ENCODE measurements at places on chromosomes 6 and 20.

- no peak for DNase-seq
These were observed 89.9 kb downstream of the YTHDF1 start for GRCh38 chr20:63125838-63126601.

- no peak for DNase-seq
These were observed 4.5 kb downstream of the GJA1 start for GRCh38 chr6:121439926-121440325.

GRCh38 chr6:75084018-75084417 is 121.8 kb downstream of the COL12A1 start:
- no peak for DNase-seq

DNA sequence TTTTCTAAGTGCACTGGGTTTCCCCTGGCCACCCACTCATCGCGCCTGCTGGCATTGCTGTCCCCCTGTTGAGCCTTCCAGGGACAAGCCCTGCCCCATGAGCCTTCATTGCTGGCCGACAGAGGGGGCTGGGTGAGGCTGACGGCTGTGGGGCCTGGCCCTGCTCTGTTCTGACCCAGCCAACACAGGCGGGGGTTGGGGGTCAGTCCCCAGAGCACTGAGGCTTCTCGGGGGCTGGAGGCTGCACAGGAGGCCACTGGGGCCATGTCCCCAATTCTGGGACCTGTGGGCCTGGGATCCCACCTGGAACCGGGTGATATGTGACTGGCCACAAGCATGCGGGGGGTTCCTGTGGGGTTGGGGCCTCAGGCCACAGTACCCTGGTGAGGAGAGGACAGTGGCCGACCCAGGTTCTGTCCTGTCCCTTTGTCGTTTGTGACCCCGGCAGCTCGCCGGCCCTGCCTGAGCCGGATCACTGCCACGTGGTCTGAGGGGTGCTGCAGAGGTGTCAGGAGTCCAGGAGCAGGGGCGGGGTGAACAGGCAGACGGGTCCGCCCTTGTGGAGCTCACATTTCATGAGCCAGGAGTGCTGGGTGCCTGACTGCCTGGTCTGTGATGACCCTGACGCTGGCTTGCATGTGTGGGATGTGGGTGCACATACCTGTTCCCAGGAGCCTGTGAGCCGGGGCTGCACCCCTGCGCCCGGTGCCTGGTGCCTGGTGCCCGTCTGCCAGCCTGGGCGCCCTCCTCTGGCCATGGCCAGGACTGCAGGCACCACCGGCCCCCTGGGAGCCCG is 2.1 kb upstream of the COL20A1 start:
- DNase-seq = no peak

GRCh38 chr20:31822421-31823330 is 3.5 kb downstream of the MYLK2 start:
- DNase-seq = no peak

- DNase-seq = no peak
These were observed 9.5 kb upstream of the SLC17A3 start for GRCh38 chr6:25883536-25883935.

GRCh38 chr6:31768363-31769257 is 6.2 kb downstream of the SAPCD1 start:
- DNase-seq = no peak

GRCh38 chr6:22471132-22471690 is 98.2 kb upstream of the HDGFL1 start:
- no peak for DNase-seq

DNA sequence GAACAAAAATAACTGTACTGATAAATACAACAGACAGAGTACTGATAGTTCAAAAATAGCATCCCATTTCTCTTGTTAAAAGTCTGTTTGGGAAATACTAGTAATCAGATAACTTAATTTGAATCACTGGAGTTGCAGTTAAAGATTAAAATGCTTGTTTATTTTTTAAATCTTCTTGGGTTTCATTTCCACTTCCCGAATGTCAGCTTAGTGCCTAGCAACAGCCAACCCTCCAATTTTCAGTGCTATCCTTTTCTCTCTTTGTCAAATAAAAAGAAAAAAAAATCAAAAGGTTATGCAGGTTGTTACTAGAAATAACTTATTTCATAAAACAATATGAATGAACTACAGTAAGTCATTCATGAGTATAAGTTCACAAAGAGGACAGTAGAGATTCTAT is 257.7 kb upstream of the STXBP5 start:
- DNase-seq = no peak

- no peak for DNase-seq
These were observed 164.3 kb downstream of the RFPL4B start for GRCh38 chr6:112511441-112511840.

- no peak for DNase-seq
These were observed 397.6 kb downstream of the CDC5L start for GRCh38 chr6:44785130-44785529.

GRCh38 chr6:122845916-122846612 is 57.0 kb downstream of the SMPDL3A start:
- no peak for DNase-seq

- DNase-seq = no peak
These were observed 87.8 kb upstream of the HS3ST5 start for GRCh38 chr6:114430534-114431124.

- DNase-seq = no peak
These were observed 296 bp downstream of the ADNP start for GRCh38 chr20:50930976-50931305.

DNA sequence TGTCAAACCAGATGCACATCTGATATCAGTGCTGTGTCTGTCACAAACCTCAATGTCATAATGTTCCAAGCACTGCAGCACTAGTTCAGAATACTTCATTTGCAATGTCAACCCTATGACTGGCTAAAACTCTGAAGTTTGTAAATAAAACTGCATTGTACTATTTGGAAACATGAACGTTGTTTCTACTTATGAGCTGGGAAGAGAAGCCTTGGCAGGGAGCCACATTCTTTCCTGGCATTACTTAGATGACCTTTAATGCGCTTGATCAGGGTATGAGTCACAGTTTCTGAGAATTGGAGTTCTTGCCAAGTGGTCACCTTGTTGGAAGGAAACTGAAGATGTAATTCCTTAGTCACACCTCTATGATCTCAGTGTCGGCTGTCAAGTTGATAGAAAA is 664.8 kb upstream of the MMS22L start:
- DNase-seq = no peak

GRCh38 chr20:36405255-36405654 is 99.1 kb downstream of the DLGAP4 start:
- DNase-seq = no peak

DNA sequence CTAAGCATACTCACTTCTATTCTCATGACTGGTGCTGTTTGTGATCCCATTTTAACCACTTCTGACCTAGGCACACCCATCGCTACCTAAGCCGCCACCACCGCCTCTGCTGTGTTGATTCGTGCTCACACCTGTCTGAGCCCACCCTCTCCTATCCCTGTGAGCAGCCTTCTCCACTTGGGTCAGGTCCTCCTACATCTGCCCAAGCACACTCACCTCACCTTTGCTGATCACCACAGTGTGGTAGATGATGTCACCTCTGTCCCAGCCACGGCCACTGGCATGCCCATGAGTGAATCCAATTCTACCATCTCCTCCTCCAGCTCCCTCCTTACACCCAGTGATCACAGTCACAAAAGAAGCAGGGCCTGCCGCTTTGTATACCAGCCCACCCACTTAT is 20.8 kb downstream of the MUC22 start:
- no peak for DNase-seq

DNA sequence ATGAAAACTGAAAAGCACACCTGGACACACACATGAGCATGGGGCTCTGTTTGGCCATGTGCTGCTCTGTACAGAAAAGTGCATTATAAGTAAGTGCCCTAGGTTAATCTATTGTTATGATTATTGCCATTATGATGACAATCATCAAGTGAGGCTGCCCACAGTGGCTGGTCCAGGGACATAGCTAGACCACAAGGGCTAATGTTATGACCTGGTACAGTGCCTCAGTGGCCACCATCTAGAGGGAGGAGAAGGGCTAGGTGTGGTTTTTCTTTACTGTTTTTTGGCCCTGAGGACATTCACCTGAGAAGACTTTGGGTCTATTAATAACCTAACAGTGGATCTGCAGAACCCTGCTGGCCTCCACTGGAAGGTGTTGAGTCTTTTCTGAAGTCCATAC is 86.1 kb downstream of the GJA10 start:
- DNase-seq = no peak

DNA sequence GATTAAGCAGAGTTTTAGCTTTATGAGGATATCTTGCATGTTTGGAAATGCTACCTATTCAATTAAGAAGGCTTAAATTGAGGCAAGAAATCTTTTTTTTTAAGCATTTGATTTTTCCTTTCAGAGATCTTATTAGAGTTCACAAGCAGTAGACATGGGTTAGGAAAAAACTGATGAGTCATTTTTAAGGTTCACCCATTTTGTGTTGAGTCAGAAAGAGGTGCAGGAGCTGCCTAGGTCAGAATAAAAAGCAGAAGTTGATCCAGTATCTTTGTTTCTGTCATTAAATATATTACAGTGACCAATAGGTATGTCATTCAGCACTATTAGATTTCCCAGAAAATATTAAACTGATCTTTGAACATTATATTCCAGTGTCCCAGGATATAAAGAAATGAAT is 306.8 kb downstream of the LMBRD1 start:
- no peak for DNase-seq

DNA sequence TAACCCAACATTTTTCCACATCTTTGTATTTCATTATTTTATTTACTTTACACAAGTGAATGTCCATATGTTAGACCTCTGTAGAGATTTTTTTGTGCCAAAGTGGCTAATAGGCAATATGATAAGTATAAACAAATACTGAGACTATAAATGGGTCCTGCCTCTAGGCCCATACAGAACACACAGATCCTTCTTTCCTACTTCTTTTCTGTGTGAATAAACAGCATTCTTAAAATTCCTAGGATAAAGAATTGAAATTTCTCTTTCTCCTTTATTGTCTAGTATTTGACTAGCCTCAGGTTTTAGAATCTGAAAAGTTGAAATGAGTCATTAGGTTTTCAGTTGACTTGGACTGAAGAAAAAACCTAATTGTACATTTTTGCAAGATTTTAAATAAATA is 46.3 kb upstream of the HS3ST5 start:
- DNase-seq = no peak

DNA sequence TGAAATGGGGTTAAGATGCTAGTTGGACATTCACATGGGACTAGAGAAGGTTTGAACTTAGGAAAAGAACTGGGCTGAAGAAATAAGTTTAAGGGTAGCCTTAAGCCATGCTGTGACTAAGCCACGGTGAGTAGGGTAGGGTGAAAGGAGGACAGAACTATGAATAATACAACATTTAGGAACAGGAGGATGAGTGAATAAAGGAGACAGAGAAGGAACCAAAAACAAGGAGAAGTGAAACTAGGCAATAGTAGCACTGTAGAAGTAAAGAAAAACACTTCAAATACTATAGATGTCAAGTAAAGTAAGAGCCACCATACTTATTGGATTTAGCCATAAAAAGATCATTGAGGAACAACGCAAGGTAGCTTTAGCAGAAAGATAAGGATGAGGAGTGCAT is 111.2 kb downstream of the KCNQ5 start:
- DNase-seq = no peak

- no peak for DNase-seq
These were observed 33.5 kb upstream of the SPAG4 start for GRCh38 chr20:35582131-35582530.

DNA sequence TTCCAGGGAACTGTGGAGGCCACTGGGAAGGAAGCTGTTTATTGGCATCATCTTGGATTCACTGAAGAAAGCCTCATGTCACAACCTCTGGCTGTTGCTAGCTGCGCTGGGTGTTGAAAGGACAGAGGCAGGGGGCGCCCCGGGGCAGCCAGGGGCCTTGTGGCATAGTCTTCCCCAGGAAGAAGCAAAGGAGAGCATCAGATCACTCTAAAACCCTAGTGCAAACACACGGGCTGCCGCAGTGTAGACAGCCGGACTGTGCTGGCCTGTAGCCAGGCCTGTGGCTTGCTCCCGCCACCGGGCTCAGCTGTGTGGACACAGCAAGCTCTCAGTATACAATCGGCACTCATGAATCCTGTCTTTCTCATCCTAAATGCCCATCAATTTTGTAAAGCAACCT is 23.8 kb upstream of the SMOC2 start:
- DNase-seq = no peak

- no peak for DNase-seq
These were observed 63.1 kb upstream of the NNAT start for GRCh38 chr20:37457921-37458320.

Measured in forelimb muscle (tissue), 1 donor.